ENCODE measurements at places on chromosomes 12 and 14. TPM values are rescaled to one million over a fixed set of nuclear protein-coding genes. Genes with fewer than 3 reads are reported as not detected.

The RPL10L gene
- 0.43 TPM for total RNA-seq

The HOTAIR gene
- 3.2 TPM for total RNA-seq

The FERMT2 gene
- total RNA-seq, result 266 TPM

The MYF5 gene
- not detected for total RNA-seq

The GPD1 gene
- total RNA-seq, result under 0.01 TPM

The FAM181A gene
- not detected for total RNA-seq

The SLC7A7 gene
- total RNA-seq, result 3.9 TPM

The HOXC4 gene
- total RNA-seq, result 1.6 TPM

The MMP19 gene
- 9.7 TPM for total RNA-seq

The SPTSSA gene
- 12.2 TPM for total RNA-seq

The KRT6B gene
- not detected for total RNA-seq
